AML-193 (cell line): ENCODE measurements at places on chromosomes 16 and 17.

- no peak for DNase-seq
Observed at GRCh38 chr17:81417049-81417878, 22.0 kb downstream of the BAHCC1 start.

- no peak for DNase-seq
Observed at GRCh38 chr16:24876231-24876630, 30.5 kb downstream of the SLC5A11 start.

- no peak for DNase-seq
Observed at GRCh38 chr17:31510308-31511194, 119.1 kb downstream of the RAB11FIP4 start.

- DNase-seq = no peak
Observed at GRCh38 chr16:83470416-83470815, 337.4 kb upstream of the HSBP1 start.

- DNase-seq = no peak
Observed at GRCh38 chr17:62043602-62044001, 21.5 kb downstream of the MED13 start.

DNA sequence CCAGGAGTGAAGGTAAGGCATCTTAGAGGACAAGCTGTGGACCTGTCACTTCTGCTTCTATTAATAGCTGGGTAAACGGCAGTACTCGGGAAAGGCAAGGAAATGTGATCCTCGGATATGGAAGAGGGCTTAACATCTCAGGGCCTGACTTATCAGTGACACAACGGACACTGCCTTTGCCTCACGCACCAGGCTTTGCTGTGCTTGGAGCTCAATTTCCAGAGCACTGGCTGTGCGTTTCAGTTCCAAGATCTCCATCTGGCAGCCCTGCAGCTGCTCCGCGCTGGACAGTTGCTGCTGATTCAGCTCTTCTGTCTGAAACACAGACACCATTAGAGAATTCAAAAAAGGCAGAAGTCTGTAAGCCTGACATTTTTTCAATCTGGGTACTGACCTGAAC lies 3.5 kb downstream of the KRT40 start:
- DNase-seq = no peak
